ENCODE measurements at places on chromosomes 2 and 18.

DNA sequence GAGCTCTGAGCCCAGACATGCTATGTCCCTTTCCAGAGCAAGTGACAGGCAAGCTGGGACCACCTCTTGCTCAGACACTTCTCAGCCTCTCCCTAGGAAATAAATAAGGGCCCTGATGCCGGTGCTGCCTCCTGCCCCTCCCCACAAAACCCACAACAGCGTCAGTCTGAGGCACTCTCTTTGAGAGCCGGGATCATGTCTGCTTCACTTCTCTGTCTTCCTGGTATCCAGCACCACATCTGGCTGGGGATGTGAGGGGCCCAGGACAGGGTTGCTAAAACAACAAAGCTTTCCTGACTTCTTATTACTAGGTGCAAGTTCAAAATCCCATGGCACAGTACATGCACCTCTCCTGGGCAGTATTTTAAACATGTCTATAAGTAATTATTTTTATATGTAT lies 103.9 kb upstream of the GLI2 start:
- DNase-seq: no peak

GRCh38 chr18:23547846-23548245 lies 38.5 kb downstream of the NPC1 start:
- DNase-seq: no peak

- no peak for DNase-seq
These were observed 68.1 kb downstream of the LAMA3 start for GRCh38 chr18:23757437-23757733.

- no peak for DNase-seq
These were observed 144.7 kb downstream of the SLC4A3 start for GRCh38 chr2:219772103-219772635.

- no peak for DNase-seq
These were observed 449.4 kb upstream of the SLC14A2 start for GRCh38 chr18:45165871-45166270.

DNA sequence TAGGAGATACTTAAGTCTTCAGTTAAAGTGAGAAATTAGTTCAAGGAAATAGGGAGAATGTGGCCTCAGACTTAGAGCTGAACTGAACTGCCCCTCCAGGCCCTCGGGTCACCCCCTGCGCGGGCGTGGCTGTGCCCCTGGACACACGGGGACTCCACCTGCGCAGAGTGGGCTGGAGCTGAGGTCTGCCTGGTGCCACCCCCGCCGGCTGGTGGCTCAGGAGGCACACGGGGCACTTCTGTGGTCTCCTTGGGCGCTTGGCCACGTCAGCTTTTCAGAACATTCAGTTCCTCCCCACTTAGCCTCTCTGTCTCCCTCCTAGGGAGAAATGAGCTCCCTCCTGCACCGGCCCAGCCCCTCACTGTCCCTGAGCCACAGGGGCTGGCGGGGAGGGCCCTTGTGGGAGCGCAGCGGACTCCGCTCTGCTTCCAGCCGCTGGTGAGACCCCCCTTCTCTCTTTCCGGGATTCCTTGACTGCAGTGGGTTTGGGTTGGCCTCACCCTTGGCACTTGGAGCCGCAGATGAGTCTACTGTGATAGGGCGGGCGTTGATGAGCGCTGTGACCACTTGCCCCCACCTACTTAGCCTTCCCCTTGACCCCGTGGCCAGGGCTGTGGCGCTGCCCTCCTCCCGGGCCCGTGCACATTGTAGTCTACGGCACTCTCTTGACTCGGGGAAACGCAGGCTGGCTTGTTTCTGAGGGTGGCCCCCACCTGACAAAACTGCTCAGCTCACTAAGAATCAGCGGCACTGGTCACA lies 18.2 kb upstream of the PDIA6 start:
- no peak for DNase-seq

DNA sequence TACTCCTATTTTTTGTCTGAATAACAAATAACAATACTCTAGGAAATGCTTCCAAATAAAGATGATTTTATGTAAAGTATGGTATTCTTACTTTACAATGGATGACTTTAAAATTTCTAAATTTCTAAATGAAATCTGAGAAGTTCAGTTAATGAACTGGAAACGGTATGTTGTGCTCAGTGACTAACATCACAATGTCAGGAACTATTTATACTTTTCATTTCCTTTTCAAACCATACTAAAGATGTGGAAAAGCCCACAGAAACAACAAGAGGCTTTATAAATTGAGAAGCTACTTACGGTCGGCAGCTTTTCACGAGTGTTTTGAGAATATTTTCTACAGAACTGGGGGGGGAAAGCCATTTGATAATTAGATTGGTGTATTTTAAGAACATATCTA lies 31.1 kb downstream of the PSME4 start:
- DNase-seq: no peak

DNA sequence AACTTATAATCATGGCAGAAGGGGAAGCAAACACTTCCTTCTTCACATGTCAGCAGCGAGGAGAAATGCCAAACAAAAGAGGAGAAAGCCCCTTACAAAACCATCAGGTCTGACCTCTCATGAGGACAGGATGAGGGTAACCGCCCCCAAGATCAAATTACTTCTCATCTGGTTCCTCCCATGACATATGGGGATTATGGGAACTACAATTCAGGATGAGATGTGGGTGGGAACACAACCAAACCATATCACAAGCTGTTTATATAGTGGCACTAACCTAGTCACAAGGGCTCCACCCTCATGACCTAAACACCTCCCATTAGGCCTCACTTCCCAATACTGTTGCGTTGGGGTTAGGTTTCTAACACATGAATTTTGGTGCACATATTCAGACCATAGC lies 110.0 kb downstream of the OSBPL6 start:
- no peak for DNase-seq

DNA sequence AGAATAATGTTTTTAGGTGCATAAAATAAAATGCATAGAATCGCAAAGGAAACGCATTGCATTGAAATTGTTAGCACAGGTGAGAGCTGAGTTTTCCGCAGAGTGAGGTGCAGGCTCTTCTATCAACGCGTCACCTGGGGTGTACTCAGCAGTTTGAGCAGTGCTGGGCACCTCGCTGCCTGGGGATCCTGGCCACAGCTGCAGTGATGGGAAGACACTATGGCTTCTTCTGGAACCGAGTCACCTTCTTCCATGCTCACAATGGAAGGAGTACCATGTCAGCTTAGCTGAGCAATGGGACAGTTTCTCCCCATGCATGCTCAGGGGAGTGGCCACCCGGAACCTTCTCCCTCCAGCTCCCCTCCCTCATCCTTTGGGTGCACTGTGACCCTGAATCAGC lies 95.4 kb upstream of the OTOS start:
- no peak for DNase-seq

GRCh38 chr2:12658310-12658945 lies 58.3 kb upstream of the TRIB2 start:
- no peak for DNase-seq

DNA sequence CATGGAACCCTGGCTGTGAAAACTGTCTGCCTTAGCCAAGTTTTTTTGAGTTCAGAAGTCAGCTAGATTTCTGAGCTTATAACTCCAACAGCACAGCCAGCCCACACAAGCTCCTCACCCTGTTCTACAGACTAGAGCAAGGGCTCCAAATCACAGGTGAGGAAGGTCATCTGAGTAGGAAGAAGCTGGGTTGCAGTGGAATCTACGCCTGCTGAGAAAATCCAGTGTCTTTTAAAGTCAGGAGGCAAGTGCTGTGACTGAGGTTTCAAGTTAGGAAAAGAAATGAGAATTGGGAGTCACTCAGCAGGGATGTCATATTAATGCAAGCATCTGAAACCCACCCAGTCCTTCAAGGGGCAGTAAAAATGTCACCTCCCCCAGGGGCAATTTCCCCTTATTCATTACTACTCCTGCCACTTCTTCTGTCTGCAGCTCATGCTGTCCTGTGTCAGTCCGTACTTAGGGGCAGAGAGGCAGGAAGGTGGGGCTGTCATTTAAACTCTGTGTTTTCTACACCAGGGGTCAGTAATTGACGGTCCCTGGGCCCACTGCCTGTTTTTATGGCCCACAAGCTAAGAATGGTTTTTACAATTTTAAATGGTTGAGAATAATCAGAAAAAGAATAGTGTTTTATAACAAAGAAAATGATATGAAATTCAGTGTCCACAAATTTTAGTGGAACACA lies 551.1 kb downstream of the BCL11A start:
- no peak for DNase-seq

GRCh38 chr2:109558076-109558882 lies 55.5 kb downstream of the SEPTIN10 start:
- no peak for DNase-seq

GRCh38 chr2:240392084-240392947 lies 43.1 kb upstream of the GPC1 start:
- no peak for DNase-seq

DNA sequence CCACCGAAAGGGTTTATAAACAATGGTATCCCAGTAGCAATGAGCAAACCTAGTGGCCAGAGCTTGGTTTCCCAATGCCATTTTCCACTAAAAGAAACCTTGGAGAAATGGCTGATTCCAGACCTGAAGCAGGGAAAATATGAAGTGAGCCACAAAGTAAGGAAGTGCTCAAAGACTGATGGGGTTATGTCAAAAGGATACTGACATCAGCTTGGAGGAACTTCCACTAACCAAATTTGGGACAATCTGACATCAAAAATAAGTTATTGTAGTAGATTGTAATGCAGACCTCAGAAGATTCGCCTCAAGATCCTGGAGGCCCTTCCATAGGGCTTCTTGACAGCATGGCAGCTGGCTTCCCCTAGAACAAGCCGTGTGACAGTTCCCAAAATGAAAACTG lies 79.4 kb upstream of the SP3 start:
- DNase-seq: no peak

GRCh38 chr2:150482111-150482510 lies 5.4 kb downstream of the RND3 start:
- no peak for DNase-seq

- no peak for DNase-seq
These were observed 2.3 kb downstream of the DCAF17 start for GRCh38 chr2:171436307-171436706.

- DNase-seq: no peak
These were observed 26.3 kb upstream of the MOCOS start for GRCh38 chr18:36160959-36161371.

DNA sequence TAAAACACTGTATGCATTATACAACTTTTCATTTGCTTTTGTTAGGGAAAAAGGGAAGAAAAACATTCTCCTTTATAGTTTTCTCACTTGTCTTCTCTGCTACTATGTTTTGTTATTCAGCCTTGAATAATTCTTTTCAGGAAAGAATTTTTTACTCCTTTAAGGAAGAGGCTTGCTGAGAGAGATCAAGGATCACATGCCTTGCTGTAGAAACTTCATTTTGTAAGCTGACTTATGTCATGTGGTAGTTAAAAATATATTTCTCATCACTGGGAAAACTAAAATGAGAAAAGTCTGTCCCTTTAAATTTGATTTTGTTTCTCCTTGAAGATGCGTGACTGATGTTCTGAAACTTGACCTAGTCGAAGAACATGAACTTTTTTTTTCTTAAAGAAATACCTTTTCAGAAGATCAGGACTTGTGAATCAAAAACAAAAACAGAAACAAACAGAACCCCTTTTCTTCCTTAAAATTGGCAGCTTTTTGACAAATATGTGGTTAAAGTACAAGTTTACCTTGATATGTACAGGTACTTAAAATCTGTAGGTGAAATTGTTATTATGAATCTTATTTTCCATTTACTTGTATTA lies 145.1 kb downstream of the COMMD1 start:
- DNase-seq: no peak

DNA sequence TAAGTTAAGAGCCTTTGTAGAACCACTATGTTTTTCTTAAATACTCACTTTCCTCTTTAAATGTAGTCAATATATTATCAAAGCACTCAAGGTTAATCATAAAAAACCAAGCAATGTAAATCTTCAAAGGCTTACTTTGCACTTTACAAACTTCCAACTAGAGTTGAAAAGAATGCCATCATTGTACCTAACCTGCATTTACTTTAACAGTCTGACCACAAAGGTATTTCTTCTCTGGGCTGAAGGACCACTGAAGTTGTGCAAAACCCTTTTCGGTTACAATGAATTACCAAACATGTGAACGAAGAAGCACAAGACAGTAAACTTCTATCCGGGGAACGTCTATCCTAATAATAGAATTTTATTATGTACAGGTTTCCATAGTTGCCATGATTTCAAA lies 3.0 kb downstream of the HNRNPLL start:
- DNase-seq: no peak

- DNase-seq: no peak
These were observed 49.6 kb downstream of the LINC00305 start for GRCh38 chr18:64099244-64099643.

GRCh38 chr2:142270291-142270690 lies 139.5 kb upstream of the LRP1B start:
- no peak for DNase-seq

- DNase-seq: no peak
These were observed 1.9 kb downstream of the CDH20 start for GRCh38 chr18:61334951-61335683.

- no peak for DNase-seq
These were observed at the start of gene PTPRN for GRCh38 chr2:219309278-219309677. Gene PTPRN, minus strand, starts transcription at chr2:219309401. Its CDS starts 69 bp downstream, at chr2:219309332.

- DNase-seq: no peak
These were observed 69.9 kb downstream of the ODC1 start for GRCh38 chr2:10378189-10378588.

GRCh38 chr2:66915237-66915636 lies 480.3 kb downstream of the MEIS1 start:
- DNase-seq: no peak

DNA sequence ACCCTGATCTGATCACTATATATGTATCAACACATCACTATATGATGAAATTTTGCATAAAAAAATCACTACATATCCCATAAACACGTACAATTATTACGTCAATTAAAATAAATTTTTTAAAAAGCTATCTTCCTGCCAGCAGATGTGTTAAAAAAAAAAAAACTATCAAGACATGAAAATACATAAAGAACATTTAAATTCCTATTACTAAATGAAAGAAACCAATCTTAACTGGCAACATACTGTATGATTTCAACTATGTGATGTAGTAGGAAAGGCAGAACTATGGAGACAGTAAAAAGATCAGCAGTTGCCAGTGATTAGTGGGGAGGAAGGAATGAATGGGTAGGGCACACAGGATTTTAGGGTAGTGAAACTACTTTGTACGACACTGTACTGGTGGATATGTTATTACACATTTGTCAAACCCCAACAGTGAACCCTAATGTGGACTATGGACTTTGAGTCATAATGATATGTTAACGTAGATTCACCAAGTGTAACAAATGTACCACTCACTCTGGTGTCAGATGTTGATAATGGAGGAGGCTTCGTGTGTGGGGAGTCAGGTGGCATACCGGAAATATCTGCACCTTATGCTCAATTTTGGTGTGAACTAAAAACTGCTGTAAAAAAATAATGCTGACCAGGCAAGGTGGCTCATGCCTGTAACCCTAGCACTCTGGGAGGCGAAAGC lies 27.4 kb downstream of the USP34 start:
- DNase-seq: no peak

DNA sequence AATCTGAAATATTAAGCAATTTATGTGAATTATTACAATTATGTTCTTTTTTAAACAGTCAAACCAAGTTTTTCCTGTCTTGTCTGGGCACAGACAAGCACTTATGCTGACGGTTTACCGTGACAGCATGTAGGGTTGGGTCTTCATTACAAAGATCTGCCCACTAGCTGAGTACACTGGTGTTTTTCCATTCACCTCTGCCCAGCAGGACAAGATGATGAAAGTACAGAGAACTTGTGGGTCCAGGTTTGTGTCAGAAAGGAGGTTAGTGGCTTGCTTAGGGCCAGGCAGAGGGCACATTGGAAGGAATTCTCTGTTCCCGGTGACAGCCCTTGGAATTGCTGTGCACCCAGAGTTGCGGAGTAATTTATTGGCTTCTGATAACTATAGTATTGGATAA lies 14.0 kb downstream of the NABP1 start:
- DNase-seq: no peak

- DNase-seq: no peak
These were observed 256.9 kb downstream of the NDUFA10 start for GRCh38 chr2:239768031-239768790.
